ENCODE measurements at places on chromosomes 3 and 15. TPM values are rescaled to one million over a fixed set of nuclear protein-coding genes. Genes with fewer than 3 reads are reported as not detected.

DNA sequence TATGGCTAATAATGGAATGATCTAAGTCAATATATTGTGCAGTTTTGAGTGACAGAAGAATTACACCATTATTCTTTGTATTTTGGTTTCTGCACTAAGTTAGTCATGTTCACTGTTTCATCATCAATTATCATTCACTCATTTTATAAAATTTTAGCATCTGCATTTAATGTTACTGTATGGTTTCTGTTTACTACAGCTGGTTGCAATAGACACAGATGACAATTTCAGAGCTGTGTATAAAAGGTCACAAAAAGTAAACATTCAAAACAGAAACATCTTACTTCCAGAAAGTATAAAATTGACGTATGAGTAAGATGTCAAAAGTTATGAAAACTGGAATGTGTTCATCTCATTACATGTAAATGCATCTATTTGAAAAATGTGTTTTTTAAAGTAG, 111.1 kb upstream of the GBE1 start:
- DNase-seq: peak; percentile 14

DNA sequence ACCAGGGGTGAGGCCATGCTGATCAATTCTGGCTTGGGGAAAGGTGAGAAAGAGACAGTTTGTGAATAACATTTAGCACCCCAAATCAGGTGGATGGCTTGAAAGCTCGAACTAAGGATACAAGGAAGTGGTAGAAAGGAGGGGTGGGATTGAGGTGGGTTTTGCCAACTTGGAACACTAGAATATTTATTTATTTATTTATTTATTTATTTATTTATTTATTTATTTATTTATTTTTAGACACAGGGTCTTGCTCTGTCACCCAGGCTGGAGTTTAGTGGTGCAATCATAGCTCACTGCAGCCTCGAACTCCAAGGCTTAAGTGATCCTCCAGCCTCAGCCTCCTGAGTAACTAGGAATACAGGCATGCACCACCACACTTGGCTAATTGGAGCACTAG, 31.0 kb upstream of the THSD4 start:
- DNase-seq: no peak

GRCh38 chr3:191030491-191030890, 168.0 kb upstream of the GMNC start:
- DNase-seq: no peak

GPR62 gene
- total RNA-seq: under 0.01 TPM

DNA sequence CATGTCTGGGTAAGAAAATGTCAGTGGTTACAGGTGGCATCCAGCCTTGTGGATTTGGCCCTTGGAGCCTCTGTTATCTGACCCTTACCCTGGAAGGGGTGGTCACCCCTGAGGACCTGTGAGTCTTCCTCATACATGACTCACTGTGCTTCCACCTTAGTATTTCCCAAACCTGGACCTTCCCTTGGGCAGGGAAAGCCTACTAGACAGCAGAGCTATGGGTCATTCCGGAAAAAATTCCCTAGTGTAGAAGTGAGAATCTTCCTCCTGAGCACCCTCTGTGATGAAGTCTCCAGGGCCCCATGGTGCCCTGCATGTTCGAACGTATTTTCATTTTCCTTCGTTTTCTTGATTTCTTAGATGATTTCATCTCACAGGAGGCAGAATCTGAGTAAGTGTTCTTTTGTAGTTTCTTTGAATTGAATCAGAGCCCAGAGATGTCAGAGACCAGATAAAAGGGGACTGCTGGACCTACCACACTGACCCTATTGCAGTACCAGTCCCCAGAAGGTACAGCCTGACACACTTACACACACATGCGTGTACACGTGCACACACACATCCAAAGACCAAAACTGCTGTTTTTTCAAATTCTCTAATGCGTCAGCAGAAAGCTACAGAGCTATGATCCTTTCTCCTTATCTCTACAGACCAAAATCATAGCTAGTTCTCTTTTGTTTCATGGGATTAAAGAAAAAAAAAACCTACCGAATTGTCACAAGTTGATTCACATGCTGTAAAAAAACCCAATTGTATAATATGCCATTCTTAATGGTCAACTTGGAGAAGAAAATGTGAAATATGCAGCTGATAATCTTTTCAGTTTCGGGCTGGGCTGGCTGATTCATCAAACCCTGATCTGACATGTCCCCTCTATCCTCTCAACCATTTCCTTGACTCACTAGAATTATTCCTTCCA, 50.5 kb upstream of the ARHGEF3 start:
- no peak for DNase-seq

DNA sequence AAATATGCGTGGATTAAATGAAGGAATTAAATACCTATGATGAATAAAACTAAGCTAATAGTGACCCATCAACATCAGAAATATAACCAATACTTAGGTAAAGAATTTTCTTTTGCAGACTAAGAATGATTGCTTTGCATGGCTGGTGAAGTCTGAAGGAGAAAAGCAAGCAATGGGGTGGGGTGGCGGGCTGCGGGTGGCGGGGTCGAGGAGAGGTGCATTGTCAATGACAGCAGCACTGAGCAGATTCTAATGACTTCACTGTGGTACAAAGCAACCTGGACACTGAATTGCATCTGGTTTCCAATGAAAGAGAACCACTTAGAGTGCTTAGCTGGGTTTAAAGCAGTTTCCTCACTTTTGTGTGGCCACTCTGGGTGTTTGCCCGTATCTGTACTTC, 171.5 kb upstream of the IL12A start:
- no peak for DNase-seq

DNA sequence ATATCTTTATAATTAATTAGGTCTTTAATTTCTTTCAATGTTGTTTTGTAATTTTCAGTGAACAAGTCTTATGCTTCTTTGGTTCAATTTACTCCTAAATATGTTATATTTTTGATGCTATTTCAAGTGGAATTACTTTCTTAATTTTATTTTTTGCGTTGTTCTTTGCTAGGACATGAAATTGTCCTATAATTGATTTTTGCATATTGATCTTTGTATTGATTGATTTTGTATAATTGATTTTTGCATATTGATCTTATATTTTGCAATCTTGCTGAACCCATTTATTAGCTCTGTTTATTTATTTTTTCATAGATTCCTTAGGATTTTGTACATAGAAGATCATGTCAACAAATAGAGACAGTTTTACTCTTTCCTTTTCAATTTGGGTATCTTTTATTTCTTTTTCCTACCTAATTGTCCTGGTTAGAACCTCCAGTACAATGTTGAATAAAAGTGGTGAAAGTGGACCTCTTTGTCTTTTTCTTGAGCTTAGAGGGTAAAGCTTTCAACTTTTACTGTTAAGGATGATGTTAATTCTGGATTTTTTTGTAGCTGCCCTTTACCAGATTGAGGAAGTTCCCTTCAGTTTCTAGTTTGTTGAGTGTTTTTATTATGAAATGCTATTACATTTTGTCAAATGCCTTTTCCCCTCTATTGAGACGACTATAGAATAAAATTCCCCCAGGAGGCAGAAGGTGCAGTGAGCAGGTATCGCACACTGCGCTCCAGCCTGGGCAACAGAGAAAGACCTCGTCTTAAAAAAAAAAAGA, 36.8 kb upstream of the CCDC50 start:
- no peak for DNase-seq

GRCh38 chr3:190617185-190617584, 103.3 kb downstream of the IL1RAP start:
- DNase-seq: no peak

GOLGA6D gene
- total RNA-seq: not detected

PLSCR2 gene
- not detected for total RNA-seq

DNA sequence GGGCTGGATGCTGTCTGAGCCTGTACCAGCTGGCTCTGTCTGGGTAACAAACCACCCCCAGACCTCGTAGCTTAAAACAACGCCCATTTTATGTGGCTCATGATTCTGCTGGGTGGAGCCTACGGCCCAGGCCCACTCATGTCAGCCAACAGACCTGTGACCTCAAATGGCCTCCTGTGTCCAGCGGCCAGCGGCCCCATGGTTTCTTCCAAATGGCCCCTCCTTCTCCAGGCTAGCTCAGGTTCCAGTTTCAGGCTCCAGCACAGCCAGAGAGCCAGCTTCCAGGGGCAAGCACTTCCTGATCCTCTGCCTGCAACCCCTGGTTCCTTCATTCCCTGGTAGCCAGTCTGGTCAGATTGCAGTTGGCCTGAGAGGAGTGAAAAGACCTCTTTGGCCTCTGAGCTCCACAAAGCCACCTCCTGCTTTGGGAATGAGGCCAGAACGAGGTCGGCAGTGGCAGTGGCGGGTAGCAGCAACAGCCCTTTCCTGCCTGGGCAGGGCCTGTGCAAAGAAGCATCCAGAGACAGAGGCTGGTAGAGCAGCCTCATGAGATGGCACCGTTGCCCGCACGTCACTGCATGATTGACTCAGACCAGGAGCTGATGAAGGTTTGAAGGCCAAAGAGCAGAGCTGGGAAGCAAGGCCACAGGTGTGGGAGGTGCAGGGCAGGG, 21.0 kb upstream of the PLXNA1 start:
- DNase-seq: no peak

- no peak for DNase-seq
These were observed 137.4 kb downstream of the SV2B start for GRCh38 chr15:91237445-91237844.

GRCh38 chr3:180294282-180295027, 257.7 kb upstream of the PEX5L start:
- no peak for DNase-seq

DNA sequence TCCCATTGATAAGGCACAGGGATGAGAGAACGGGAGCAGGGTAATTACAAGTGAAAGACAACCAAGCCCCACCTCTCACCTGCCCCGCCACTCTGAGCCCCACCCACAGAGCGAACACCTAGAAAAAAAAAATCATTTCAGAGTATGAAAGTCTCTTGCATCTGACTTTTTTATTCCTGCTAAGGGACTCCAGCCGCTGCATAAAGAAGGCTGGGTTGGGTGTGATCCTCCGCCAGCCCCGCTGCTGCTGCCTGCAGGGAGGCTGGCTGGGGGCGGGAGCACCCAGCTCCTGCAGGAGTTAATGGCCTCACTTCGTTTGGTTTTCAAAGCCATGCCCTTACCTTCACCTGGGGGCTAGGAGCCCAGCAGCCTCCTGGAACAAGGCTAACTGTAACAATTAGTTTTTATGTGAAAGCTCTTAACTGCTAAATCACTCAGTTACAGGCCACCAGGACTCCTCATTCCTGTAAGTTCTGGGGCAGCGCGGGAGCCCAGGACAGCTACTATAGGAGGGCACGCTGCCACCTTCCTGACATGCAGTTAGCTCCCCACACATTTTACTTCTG, 78.0 kb upstream of the SNRPA1 start:
- no peak for DNase-seq

C3orf85 gene
- total RNA-seq: not detected

DNAJB8 gene
- total RNA-seq: not detected

GRCh38 chr15:101313041-101313761, 18.2 kb upstream of the SNRPA1 start:
- no peak for DNase-seq

DNA sequence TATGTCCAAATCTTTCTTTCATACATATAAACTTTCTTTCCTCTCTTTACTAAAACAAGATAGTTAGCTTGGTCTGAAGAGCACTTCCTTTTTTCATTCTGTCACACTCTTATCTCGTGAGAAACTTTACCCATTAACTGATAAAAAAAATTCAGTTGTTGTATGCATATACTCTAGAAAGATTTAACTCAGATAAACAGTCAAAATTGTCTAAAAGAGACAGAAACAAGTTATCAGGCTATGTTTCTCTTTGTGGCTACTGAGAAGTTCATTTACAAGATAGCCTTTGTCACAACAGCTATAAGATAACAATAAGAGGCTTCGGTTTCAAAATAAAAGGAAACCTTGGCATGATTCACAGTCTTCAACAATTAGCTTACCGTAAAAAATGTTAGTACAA, 235.7 kb upstream of the ATP10A start:
- DNase-seq: no peak

RPL32 gene
- 1,244 TPM for total RNA-seq

- no peak for DNase-seq
These were observed 43.2 kb upstream of the EPHB1 start for GRCh38 chr3:134751831-134752230.

DNA sequence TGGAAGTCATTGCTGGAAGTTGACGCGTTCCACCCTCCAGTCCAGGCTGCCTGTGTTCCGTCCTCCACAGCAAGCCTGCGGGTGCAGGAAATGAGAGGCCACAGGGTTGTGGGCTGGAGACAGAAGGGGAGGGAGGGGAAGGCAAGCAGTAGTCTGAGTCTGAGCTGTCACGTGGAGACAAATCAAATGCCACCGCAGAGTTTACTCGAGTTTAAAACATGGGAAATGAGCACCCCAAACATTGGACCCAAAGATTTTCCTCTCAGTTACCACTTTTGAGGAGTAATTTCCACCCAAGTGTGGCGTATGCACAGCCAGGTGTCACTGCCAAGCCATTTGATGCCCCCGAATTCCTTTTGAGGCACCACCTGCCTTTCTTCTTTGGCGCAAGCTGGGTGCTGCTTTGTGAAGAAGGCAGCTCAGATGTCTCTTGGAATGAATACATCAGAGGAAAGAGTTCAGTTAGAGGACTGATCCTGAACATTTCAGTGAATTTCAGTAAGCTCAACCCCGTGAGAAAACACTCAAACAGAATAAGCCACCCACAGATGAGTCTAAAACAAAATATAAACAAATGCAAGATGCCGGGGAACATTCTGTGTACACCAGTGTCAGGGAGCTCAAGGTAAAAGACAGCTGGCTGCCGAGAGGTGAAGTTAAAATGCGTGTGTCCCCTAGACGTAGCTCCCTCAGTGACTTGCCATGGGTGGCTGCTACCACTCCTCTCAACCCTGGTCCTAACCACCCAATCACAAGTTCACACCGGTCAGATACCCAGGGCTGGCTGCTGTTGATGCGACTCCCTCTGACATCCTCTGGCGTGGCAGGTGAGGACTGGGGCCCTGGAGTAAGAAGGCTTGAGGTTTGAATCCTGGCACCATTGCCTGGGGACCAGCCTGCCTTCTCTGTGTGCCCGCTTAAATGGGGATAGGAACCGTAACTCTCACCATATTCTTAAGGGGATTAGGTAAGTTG, 203.8 kb downstream of the UACA start:
- peak; percentile 45 for DNase-seq

CYP19A1 gene
- total RNA-seq: 3.9 TPM

DNA sequence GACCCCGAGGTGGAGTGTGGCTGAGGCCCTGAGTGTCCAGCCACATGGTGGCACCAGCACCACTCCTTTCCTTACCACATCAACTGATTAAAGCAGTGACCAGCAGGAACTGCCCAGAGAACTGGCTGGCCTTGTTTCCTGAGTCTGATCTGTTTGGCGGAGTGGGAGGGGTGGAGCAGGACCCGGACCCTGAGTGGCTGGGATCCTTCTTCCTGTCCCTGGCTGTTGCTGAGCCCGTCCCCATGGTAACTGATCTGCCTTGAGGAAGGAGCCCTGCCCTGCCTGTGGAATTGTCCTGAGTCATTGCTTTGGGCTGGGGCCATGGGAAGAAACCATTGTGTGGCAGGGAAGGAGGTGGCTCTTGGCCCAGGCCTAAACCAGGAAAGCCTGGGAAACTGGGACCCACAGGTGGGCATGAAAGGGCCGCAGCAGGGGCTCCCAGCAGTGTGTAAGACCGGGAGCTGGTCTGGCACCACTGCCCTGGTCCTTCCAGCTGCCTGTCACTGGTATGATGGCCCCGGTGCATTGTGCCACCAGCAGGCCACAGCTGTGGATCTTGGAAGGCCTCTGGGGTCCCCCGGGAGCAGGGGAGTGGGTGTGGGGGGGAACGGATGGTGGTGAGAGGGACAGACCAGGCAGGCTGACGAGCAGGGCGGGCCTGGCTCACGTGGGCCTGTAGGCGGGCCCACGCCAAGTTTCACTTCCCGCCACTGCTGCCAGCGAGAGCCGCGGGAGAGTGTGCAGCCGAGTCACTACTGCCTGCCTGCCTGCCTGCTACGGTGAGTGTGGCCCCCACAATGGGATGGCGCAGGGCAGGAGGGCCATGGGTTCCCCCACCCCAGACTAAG, 19.2 kb downstream of the ATRIP start:
- peak; percentile 100 for DNase-seq

Data from fibroblast of lung (primary cell).